AG08395 (cell line): ENCODE measurements at places on chromosomes 6 and 20.
A peak's percentile ranks its signal among the peaks of the same experiment; 100 is the strongest.

DNA sequence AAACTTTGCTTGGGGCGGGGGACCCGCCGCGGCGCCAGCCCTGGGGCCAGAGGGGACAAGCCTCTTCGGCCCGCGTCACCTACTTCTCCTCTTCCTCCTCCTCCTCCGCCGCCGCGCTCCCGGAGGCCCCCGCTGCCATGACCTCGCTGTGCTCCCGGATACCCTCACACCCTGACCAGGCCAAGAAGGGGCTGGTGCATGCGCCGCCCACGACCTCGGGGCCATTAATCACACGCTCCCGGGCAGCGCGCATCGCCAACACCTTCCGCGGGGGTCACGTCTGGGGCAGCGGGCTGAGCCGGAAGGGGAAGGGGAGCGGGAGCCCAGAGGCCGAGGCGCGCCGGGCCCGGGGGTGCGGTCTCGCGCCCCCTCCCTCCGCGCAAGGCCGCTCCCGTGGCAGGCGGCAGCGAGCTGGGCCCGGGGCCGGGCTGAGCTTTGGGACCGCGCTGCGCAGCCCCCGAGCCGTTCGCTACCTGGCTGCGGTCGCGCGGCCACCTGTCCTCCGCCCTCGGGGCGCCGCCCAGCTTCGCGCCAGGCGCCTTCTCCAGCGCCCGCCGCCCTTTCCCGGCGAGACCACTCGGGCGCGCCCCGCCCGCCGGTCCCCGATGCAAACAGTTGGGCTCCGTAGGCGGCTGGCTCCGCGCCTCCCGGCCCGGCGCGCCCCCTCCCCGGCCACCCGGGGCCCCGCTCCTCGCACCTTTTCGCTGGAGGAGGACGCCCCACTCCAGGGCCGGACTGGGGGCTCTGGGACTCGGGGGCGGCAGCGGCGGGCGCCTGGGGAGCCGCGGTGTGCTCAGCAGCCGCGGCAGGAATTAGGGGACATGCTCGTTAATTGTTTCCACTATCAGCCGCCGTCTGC is 575 bp upstream of the CNR1 start:
- DNase-seq: no peak

GRCh38 chr20:931401-931800 is 15.3 kb upstream of the ANGPT4 start:
- DNase-seq: no peak

GRCh38 chr20:4060856-4061695 is 45.7 kb upstream of the RNF24 start:
- DNase-seq: no peak

GRCh38 chr6:34515473-34516387 is 40.4 kb downstream of the SPDEF start:
- no peak for DNase-seq

GRCh38 chr6:47319382-47319781 is 9.7 kb upstream of the TNFRSF21 start:
- DNase-seq: no peak

GRCh38 chr6:43311666-43312065 is 3.0 kb upstream of the CRIP3 start:
- no peak for DNase-seq

- DNase-seq: no peak
Measured at GRCh38 chr6:40717411-40718057, 130.4 kb upstream of the LRFN2 start.

DNA sequence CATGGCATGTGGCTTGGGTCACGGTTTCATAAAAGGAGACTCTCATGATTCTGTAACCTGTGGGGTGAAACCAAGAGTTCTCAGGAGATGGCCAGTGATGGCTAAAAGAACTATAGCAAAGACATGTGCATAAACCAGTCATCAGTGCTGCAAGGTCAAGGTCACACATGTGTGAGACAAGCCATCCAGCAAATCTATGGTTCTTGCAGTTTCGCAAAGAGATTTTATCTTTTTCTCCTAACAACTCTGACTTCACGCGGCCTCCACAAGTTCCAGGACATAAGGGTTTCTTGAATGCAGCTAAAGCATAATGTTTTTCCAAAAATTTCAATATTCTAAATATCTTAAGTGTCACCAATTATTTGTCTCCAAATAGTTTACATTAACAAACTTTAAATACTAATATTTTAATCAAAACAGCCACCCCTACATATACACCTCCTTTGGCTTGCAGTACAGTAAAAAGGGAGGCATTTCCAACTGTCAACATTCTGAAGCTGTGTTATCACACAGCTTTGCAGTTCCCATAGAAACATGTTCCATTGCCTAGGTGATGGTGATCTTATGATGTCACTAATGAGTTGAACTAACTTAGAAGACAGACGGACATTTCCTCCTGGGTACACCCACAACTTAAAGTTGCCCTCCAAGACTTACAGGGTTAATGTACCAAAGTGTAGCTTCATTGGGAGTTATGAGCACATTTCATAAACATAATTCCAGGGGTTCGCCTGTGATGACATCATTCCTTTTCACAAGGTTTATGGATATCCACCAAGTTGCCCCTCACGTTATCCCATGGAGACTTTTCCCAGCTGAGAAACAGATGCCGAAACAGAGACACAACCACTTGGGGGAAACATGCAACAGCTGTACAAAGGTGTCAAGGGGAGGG is 250.9 kb upstream of the PDE10A start:
- no peak for DNase-seq

- peak; percentile 2 for DNase-seq
Measured at GRCh38 chr6:86856937-86857563, 80.3 kb upstream of the HTR1E start.

DNA sequence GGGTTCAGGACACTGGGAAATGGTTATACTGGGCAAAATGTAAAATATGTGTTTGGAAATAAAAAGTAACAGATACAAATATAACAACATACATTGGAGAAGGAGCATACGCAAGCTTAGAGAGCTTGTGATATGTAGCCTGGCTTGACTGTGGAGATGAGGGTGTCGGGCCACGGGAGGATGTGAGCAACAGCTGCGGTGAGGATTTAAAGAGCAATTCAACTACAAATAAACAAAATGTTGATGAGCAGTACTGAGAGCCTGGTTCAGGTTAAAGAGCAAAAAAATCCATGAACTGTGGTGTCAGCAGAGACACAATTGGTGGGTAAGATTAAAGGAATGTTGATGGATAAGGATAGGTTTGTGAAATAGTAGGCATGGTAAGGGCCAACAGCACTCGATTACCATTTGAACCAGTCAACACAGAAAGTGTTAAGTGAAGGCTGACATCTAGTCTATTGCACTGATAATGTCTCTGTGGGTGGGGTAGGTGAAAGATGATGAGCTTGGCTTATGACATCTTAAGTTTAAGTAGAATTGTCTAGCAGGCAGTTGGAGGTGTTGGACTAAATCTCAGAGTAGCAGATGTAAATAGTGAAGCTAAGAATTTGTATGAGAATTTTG is 723.2 kb downstream of the EPM2A start:
- DNase-seq: no peak

DNA sequence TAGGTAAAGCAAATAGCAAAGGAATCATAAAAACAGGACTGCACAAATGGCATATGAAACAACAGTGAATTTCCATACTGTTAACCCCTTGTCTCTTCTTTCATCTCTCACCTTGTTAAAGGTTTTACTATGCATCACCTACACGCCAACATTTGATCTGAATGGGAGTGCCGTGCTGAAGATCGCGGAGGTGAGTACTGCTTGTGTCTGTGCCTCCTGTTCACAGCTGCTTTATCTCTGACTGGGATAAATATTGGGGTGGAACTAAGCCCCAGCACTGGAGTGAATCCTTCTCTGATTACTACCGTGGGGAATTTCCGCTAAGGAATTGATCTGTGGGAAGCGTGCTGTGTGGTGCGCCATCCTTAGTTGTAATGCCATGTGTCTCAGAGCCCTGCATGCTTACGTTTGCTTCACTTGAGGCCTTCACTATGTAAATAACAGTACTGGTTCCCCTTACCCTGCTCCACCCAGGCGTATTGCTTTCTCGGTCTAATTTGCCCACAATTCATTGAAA is 11.4 kb upstream of the PBOV1 start:
- DNase-seq: no peak

DNA sequence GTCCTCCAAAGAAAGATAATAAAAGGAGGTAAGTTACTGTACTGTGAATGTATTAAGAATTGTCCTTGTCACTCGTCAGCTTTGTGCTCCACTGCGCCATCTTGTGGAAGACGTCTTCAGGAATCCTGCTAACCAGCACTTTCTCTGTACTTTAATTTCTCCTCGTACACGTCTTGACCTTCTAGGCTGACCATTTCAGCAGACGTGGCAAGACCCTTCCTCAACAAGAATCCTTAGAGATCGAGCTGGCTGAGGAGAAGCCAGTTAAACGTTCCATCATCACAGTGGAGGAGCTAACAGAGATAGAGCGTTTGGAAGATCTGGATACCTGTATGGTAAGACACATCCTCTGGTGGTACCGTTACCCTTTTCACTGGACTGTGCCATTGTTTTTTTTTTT is 95.5 kb upstream of the SCGN start:
- peak; percentile 72 for DNase-seq

DNA sequence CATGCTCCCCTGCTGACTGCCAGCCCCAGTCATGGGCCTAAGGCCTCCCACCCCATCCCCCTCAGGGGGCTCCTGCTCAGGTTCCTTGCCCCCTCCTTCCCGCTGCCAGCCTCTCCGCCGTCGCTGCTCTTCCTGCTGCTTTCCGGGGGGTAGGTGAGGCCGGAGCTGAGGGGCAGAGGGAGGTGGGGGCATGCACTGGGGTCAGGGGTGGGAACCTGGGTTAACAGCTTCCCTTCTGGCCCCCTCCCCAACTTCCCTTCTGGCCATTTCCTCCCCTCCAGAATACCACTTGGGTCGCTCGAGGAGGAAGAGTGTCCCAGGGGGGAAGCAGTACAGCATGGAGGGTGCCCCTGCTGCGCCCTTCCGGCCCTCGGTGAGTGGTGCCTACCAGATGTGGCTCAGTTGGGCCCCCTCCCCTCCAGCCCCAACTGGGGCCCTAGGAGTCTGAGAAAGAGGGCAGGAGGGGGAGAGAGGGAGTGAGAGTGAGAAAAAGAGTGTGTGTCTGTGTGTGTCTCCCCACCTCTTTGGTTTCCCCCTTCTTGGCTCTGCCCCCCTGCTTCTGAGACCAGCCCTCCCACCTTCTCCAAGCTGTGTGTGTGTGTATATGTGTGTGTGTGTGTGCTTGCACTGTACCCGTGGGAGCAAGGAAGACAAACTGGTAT is 12.1 kb downstream of the SYNGAP1 start:
- DNase-seq: no peak

GRCh38 chr6:20404641-20405032 is 3.0 kb downstream of the E2F3 start:
- peak; percentile 52 for DNase-seq

- DNase-seq: no peak
Measured at GRCh38 chr6:25369036-25369432, 89.9 kb downstream of the CARMIL1 start.

GRCh38 chr20:41747226-41747625 is 129.0 kb upstream of the CHD6 start:
- no peak for DNase-seq

DNA sequence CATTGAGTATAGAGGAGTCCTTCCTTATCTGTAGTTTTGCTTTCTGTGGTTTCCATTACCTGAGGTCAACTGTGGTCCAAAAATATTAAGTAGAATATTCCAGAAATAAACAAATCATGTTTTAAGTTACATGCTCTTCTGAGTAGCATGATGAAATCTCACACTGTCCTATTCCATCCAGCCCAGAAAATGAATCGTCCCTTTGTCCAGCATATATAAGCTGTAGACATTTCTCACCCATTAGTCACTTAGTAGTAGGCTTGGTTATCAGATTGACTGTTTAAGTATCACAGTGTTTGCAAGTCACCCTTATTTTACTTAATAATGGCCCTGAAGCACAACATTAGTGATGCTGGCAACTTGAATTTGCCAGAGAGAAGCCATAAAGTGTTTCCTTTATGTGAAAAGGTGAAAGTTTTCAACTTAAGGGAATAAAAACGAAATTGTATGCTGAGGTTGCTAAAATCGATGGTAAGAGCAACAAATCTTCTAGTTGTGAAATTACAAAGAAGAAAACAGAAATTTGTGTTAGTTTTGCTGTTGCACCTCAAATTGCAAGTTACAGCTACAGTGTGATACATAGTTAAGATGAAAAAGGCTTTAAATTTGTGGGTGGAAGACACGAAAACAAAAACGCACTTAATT is 198.6 kb upstream of the SIM1 start:
- peak; percentile 33 for DNase-seq

DNA sequence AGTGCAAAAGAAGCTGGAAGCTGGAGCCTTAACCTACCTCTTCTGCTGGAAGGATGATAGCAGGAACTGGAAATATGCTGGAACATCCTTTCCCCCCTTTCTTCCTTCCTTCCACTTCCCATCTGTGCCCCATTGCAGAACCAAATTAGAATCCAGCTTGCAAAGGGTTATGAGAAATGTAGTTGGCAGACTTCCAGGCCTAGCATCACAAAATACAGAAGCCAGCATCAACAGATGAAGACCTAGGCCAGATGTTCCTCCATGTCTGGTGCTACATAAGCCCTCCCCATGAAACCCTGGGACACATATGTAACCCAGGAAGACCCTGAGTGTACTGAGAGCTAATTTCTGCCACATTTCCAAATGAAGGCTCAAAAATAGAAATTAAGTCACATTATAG is 40.0 kb upstream of the TFAP2B start:
- no peak for DNase-seq
